ENCODE measurements at places on chromosomes 11 and 22.

DNA sequence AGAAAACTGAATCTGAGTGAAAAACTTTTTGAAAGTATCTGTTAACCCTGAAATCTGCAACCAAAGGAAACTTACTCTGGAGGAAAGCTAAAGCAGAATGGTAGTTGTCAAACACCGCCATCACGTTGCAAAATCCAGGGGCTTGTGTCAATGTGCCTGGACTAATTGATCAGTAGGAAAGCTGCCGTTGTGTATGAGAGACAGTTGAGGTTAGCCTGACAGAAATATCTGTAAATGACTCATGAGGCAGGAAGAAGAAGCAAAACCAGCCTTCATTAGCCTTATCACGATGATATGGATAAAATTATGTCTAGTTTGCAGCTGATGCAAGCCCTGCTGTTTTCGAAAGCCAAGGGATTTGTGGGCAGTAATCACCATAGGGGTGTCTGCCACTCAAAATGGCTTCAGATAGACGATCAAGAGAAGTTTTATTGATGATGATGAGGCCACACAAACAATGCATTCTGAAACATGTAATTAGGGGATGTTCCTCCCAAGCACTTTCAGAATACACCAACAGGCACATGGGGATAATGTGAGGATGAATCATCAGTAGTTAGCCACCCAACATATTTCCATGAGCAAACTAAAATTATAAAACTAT, 8.9 kb downstream of the SCGB1A1 start:
- DNase-seq, result peak; percentile 30

DNA sequence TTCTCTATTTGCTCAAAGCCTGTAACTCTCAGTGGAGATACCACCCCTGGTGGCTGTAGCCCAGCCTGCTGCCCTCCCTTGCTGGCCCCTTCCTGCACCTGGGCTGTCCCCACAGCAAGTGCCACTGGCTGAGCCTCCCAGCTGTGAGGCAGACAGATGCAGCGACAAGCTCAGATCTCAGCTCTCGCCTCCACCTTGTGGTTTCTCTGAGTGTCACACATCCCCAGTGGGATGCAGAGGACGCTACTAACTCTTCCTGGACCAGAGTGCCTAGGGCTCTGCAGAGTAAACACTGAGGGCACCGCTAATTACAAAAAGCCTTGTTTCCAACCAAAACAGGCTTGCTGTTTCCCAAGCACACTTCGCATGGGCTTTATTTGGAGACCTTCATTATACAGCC, 8.9 kb downstream of the YPEL1 start:
- DNase-seq, result no peak

GRCh38 chr22:22848364-22848866, 39.2 kb upstream of the IGLL5 start:
- DNase-seq, result peak; percentile 22

GRCh38 chr11:114109206-114110090, 49.9 kb downstream of the ZBTB16 start:
- DNase-seq, result no peak

DNA sequence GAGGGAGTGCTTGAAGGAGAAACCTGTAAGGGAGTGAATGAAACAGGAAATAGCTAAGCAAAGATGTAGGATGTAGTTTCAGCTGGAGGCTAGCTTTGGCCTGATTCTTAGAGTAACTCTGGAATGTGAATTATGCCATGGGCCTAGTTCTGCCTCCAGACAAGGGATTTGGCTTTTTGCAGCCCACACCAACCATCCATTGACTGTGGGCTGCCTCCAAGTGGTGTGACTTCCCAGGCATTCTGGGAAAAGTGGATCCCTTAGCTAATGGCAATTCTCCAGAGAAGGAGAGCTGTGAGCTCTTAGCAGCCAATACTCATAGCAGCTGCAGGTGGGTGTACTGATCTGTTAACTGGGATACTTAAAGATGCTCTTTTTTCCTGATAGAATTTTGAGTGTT, 2.0 kb upstream of the OR9I1 start:
- DNase-seq, result no peak

DNA sequence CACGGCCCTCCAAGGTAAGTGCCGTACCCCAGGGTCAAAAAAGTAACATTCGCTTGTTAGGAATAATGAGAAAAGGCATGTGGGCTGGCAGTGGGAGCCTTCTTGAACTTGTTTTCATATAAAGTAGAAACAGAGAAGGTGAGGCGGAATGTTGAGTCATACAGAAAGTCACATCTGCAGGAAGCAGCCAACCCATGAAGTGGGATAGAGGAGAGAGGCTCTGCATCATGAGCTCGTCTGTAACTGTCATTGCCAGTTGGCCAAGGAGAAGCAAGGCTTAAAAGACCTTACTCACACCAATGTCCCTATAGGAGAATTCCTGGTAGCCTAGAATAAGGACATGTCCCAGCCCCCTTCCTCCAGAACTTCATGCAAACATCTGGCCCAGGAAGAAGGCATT, 253.3 kb downstream of the BUD13 start:
- no peak for DNase-seq

DNA sequence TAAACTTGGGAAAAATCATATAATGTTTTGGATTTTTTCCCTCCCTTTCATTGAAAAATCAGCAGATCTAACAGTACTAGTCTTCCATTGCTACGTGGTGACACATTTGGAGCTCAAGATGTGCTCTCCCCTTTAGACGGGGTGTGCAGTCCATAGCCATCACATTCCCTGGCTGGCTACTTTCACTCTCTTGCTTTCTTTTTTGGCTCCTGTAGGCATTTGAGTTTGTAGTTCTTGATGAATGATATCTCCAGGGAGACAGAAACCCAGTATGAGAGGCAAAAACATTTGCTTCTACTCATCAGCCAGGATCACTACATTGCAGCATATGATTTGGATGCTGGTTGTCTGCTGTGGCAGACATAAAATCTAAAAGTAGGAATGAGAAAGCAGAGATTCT, 12.1 kb downstream of the CCDC81 start:
- no peak for DNase-seq

- no peak for DNase-seq
Observed at GRCh38 chr11:33645686-33646085, 54.9 kb downstream of the C11orf91 start.

- no peak for DNase-seq
Observed at GRCh38 chr22:37033605-37034430, 14.3 kb downstream of the MPST start.

- DNase-seq, result no peak
Observed at GRCh38 chr11:68264244-68264643, 7.5 kb downstream of the C11orf24 start.

GRCh38 chr22:44023404-44024287, 456 bp upstream of the PARVB start:
- no peak for DNase-seq

DNA sequence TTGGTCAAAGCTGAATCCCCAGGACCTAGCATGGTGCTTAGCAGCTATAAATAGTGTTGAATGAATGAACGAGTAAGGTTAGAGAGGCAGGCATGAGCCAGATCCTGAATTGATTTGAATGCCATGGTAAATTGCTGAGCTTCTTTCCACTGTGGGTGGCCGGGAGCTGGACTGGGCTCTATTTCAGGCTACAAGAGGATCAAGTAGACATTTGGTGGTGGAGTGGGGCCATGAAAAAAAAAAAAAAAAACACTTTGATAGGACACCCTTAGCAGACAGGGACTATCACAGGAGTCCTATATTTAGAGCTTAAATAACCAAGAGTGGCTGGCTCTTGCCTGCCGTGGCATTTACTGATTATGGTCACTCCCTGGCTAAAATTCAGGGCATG, 77.6 kb downstream of the MIAT start:
- no peak for DNase-seq

Measured in brain microvascular endothelial cell (primary cell).